ENCODE measurements at places on chromosomes 12 and 14.
A peak's percentile ranks its signal among the peaks of the same experiment; 100 is the strongest.

DNA sequence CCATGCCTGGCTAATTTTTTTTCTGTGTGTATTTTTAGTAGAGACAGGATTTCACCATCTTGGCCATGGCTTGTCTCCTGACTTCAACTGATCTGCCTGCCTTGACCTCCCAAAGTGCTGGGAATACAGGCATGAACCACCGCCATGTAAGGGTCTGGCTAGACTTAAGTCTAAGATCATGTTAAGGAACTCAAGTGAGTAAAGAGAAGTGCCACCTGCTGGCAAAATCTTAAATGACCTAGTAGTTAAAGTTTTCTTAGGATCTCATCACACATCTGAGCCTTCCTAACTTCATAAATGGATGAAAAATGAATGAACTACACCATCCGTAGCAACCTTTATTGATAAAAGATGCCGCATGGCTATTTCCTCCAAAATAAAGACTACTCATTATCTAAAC, 1.7 kb upstream of the C12orf56 start:
- DNase-seq = peak; percentile 24

- DNase-seq = no peak
Measured at GRCh38 chr14:105927096-105928060, 401.0 kb downstream of the TMEM121 start.

DNA sequence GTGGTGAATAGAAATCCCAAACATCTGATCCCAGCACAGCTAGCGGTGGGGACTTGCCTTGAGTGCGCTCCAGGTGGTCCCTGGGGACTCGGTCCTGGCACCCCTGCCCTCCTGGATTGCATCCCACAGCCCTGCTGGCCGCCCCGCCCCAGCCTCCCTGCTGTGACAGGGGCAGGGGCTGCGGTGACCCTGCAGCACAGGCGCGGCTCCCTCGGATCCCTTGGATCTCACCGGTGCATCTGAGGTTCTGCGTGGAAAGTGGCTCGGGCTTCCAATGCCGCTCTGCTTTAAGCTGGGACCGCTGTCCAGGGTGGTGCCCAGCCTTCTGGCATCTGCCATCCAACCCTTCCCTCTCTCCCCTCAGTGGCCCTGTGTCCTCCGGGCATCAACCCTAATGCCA, 16.0 kb downstream of the ANKRD9 start:
- DNase-seq = no peak

- no peak for DNase-seq
Measured at GRCh38 chr14:54593860-54594259, 26.9 kb downstream of the SAMD4A start.

DNA sequence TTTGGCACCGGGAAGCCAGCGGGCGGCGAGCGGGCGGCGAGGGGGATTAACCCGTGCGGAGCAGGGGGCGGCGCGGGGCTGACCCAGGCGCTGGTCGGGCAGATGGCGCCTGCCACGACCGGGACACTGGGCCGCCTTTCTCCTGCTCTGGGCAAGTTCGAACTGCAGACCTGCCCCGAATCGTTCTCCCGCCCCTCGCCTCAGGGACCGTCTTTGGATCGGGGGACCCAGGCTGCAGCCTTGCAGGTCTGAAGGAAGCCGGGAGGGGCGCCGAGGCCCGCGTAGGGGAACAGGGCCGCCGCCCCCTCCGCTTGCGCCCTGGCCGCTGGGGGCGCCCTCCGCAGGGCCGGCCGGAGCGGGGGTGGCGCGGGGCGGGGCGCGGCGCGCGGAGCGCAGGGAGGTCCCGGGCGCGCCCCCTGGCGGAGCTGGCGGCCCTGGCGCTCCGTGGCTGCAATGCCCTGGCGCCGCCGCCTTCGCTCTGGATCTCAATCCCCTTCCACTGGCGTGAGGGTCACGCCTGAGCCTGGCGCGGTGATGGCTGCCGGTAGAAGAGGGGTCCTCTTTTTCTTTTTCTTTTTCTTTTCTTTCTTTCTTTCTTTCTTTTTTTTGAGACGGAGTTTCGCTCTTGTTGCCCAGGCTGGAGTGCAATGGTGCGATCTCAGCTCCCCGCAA, 449 bp upstream of the LTBP2 start:
- peak; percentile 86 for DNase-seq

DNA sequence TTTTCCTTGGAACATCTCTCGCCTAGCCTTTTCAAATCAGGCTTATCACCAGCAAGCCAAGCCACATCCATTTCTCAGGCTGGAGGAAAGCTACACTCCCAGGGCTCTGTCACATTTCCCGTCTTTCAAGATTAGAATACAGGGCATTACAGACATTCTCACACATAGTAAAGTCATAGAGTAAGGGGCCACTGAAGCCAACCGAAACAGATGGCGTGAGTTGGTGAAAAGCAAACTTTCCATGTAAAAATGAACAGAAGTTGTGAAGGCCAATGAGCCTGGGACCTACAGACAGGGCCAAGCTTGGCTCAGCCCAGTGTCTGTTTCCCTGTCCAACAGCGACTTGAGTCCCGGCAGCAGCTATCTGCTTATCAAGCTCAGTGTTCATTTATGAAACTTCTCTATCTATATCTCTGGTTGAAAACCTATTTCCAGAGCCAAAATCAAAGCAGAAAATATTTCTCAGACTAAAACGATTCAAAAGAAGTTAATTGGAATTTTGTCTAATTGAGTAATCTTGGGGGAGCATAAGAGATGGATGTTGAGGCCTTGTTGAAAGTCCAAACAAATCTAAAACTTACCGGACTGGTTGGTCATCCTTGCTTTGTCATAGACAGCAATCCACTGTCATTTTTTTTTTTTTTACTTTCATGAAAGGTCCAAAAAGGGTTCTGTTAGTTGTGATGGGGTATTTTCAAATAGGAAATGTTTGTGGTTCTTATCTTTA, 105.6 kb downstream of the DAAM1 start:
- no peak for DNase-seq

GRCh38 chr12:132277374-132277941, 51.9 kb downstream of the GALNT9 start:
- no peak for DNase-seq

DNA sequence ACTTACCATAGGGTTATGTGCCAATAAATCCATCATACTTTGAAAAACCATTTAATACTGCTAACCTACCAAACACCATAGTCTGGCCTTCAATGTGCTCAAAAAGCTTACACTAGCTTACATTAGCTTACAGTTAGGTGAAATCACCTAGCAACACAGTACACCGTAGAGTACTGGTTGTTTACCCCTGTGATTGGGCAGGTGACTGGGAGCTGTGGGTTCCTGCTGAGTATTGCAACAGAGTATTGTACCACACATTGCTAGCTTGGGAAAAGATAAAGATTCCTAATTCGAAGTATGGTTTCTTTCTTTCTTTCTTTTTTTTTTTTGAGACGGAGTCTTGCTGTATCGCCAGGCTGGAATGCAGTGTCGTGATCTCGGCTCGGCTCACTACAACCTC, 5.6 kb downstream of the ATP5MC2 start:
- DNase-seq = no peak

- DNase-seq = no peak
Measured at GRCh38 chr14:33285902-33286700, 347.4 kb downstream of the NPAS3 start.

DNA sequence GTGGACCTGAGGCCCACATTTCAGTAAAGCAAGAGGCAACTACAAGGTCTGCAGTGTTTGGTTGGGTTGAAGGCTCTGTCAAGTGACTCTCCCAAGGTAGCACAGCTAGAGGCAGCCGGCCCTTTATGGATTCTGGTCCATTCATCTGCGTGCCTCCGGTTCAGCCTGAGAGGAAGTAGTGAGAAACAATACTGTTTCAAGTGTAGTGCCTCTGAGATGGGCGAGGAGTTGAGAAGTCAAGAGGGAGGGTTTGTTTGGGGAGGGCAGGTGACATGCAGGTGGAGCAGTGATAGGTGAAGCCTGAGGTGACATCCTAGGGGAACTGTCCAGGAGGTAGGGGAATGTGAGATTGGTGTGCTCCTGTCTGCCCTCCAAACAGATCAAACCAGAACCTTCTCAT, 933.5 kb downstream of the VRK1 start:
- no peak for DNase-seq

DNA sequence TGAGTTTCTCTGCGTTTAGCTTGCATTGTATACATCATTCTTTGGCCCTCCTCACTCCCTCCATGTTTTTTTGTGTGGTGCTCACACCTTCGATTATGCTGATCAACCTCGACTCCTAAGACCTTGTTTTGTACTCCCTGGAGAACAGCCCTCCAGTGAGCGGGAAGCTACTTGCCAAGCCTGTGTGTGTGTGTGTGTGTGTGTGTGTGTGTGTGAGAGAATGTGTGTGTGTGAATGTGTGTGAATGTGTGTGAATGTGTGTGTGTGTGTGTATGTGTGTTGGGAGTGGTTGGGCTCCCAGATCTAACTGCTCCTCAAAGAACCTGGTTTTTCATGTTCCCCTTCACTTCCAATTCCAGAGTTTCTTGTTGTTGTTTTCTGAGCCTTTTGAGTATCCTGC, 6.0 kb downstream of the NYNRIN start:
- DNase-seq = no peak

DNA sequence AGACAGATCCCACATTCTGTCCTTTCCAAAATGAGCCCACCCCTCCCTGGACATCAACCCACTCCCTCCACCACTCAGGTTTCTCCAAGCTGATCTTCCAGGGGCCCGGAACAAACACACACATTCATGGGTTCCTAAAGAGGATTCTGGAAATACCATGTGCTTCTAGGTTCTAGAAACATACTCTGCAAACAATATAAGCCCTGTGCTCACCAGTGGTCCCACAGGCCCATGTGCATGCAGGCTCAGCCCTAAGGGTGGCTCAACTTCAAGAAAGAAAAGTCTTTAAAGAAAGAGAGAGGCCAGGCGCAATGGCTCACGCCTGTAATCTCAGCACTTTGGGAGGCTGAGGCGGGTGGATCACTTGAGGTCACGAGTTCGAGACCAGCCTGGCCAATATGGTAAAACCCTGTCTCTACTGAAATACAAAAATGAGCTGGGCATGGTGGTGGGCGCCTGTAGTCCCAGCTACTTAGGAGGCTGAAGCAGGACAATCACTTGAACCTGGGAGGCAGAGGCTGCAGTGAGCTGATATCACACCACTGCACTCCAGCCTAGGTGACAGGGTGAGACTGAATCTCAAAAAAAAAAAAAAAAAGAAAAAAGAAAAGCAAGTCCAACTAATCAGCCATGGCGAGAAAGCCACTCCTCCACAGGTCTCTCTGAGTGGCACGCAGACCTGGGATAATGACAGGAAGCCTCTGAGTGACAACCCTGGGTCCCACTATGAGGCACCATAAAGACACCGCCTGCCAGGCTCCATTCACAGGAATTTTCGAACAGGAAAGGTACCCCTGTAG, 59.5 kb upstream of the PNMA1 start:
- DNase-seq = peak; percentile 17

DNA sequence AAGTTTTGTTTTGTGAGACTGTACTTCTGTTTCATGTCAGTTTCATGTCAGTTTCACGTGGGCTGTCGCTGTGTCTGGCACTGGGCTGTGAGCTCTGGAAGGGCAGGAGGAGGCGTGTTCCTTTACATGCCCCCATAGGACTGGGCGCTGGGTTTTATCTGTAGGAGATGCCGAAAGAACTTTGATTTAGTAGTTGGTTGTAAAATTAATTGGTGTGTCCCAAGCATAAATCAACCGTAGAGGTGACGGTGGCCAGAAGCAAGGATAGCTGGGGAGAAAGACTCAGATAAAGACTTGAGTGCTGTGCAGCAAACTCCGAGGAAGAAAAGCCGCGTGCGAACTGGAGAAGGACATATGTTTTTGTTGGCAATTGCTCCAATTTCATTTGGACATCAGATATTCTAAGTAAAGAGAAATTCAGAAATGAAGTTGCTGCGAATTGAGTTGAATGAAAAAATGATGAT, 182.5 kb downstream of the VRK1 start:
- no peak for DNase-seq

- no peak for DNase-seq
Measured at GRCh38 chr12:56897844-56898361, 36.3 kb downstream of the SDR9C7 start.

DNA sequence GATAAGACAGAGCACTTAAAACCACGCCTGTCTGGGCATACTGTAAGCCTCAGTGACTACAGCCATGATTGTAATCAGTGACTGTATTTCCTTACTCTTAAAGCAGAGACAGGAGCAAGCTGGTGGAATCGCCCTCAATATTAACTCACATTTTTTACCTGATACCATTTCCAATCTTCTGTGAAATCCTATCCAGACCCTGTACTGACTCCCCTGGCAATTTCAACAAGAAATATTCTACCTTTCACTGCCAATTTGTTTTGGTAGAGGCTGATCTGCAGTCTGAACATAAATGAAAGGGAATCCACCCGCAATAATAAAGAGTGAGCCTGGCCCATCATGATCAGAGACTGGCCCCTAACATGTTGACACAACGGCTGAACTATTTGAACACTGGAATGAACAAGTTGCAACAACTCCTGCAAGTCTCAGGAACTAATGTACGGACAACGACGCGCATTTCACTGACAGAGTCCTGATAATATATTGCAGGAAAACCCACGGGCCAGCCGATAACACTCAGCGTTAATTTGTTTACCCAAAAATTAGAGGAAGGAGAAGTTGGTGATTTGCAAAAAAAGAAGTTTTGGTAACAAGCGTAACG, 195.5 kb upstream of the BTG1 start:
- no peak for DNase-seq

Data from OCI-LY7 (cell line).